ENCODE measurements at places on chromosomes 6 and 20.

GRCh38 chr6:12899046-12899833, 182.7 kb downstream of the PHACTR1 start:
- no peak for DNase-seq

DNA sequence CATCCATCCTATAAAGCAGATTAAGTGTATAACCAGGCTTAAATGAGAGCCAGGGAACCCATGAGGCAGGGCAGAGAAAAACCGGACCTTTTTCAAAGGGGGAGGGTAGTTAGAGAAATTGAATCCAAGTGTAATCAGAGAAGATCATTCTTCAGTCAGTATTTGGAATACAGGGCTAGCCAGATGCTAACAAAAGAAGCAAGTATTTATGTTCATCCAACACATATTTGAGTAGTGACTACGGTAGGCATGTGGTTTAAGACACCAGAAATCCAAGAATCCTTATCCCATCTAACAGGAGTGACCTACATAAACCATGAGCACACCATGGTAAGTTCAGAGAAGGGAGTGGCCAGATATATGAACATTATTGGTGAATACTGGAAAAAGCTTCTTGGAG, 46.8 kb upstream of the FAM83C start:
- DNase-seq, result no peak

DNA sequence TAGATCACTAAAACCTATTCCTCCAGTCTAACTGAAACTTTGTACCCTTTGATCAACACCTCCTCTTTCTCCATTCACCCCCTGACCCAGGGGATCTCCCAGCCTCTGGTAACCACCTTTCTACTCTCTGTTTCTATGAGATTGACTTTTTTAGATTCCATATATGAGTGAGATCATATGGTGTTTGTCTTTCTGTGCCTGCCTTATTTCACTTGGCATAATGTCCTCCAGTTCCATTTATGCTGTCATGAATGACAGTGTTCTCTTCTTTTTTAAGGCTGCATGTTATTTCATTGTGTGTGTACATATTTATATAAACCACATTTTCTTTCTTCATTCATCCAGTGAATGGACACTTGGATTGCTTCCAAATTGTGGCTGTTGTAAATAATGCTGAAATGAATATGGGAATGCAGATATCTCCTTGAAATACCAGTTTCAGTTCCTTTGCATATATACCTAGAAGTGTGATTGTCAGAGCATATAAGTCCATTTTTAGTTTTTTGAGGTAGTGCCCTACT, 57.7 kb downstream of the DHX35 start:
- no peak for DNase-seq

- no peak for DNase-seq
These were observed 138.8 kb downstream of the HIVEP1 start for GRCh38 chr6:12150812-12151432.

DNA sequence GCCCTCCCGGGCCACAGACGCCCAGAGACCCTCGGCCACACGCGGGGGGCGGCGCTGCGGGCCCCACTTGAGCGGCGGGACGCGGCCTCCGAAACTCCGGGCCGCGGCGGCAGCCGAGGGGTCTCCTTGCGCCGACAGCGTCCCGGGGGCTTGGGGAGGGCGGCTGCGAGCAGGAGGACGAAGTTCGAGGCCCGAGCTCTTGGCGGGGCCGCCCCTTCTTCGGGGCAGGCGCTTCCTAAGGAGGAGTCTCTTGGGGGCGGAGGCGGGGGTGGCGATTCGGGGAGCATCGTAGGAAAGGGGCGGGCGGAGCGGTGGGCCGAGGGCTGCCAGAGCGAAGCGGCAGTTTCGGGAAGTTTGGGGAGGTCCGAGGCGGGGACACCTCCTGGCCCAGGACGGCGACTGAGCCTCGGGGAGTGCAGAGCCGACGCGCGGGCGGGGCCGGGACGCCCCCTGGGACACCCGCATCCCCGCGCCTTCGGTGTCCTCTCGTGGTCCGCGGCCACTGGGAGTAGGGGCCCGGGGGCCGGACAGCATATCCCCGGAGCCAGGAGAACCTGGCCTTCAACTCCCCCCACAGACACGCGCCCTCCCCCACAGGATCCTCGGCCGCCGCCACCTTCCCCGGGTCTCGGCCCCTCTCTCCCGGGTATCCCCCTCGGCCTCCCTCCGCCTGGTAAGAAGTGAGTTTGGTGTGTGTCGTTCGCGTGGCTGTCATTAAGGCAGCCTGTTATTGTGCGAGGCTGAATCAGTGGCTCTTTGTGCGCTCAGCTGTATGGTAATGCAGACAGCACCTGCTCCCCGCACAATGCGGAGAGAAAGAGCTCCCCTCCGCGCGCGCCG, 613 bp upstream of the DLL1 start:
- DNase-seq, result no peak

DNA sequence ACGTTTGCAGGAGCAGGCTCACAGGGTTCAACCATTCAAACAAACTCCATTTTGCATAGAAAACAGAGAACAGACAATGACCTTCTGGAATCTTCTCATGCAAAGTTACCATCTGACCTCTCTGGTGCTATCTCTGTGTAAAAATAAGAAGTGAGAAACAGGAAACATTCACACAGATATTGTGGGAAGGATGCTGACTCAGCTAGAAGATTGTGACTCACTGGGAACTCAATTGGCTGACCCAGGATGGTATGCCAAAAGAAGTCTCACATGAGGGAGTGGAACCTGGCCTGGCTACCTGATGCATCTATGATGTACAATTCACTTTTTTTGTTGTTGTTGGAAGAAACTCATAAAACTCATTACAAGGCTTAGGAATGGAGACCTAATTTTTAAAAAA, 61.1 kb upstream of the TBX18 start:
- no peak for DNase-seq

GRCh38 chr20:25987073-25987927, 290.6 kb upstream of the ZNF337 start:
- DNase-seq, result peak; percentile 28

DNA sequence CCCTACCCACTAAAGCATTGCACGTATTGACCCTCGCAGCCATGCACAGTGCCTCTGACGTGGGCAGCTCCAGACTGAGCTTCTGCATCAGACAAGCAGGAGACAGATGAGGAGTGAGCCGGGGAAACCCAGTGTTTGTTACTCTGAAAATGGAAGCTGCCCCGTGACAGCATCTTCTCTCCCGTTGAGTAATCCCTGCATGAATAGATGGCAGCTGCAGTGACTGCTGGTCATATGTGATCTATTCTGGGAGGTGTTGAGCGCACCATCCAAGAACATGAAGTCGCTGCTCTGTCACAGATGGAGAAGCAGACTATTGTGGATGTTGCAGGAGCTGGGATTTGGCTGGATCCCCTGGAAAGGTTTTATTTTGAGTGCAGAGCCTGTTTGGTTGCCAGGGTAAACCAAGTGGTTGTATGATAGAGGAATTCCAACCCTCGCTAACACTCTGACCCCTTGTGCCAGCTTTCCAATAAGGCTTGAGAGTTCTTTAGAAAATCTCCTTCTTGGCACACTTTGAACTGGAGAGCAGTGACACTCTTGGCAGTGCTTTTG, 242.2 kb downstream of the NRN1 start:
- DNase-seq, result no peak

DNA sequence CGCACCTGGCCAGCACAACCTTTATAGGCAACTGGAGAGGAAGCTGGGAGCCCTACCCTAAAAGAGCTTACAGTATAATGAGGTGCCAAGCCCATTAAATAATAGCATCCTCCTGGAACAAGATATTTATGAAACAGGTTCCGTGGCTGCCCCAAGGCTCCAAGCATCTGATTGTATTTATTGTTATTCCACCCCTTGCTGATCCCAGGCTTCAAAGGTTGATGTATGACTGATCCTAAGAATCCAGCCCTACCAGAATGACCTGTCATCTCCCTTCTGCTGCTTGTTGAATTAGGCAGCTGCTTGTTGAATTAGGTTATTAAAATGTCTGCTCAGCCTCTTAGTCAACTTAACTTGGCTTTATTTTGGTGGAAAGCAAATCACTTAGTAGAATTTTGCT, 35.2 kb upstream of the SASH1 start:
- DNase-seq, result no peak

GRCh38 chr6:47376930-47377329, 67.2 kb upstream of the TNFRSF21 start:
- no peak for DNase-seq

Data from stimulated activated CD8-positive, alpha-beta memory T cell treated with anti-CD3 and anti-CD28 coated beads, Interleukin-15, amount 100 ng/mL, for 24 hours (primary cell).